ENCODE measurements at places on chromosomes 1 and 21. TPM values are rescaled to one million over a fixed set of nuclear protein-coding genes. Genes with fewer than 3 reads are reported as not detected.

- no peak overlapping the region for H3K4me3 ChIP-seq
- peaks cover 28% of the 10 kb centered on the region for H3K4me1 ChIP-seq
- H3K27ac ChIP-seq: no peak overlapping the region
- H3K27me3 ChIP-seq: peaks cover 13% of the 10 kb centered on the region
- peak; percentile 9 for DNase-seq
Measured at GRCh38 chr1:199303035-199303434, 664.2 kb downstream of the PTPRC start.

- H3K36me3 ChIP-seq: peaks cover 3% of the 10 kb centered on the region
- H3K4me1 ChIP-seq: no peaks in the 10 kb centered on the region
Measured at GRCh38 chr1:119209596-119210295, 69.3 kb upstream of the WARS2 start.

- no peak overlapping the region for H3K4me3 ChIP-seq
- H3K36me3 ChIP-seq: no peaks in the 10 kb centered on the region
Measured at GRCh38 chr1:116268211-116268610, 104.8 kb upstream of the ATP1A1 start.

DNA sequence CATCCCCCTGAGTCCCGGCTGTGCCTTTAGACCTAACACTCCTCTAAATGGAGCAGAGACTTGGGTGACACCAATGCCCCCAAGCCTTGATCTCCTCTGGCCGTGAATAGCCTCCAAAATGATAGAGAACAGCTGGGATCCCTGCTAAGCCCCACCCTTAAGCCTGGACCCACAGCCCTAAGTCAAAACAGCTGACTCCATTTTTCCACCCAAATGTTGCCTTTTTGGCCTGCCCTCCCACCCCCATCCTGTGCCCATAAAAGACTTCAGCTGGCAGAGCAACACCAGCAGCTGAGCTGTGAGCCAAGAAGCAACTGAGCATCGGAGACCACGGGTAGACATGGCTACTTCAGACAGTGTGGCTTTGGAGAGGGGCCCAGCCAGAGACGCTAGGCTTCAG lies 420.8 kb downstream of the NPHP4 start:
- no peak overlapping the region for H3K27ac ChIP-seq
- H3K4me1 ChIP-seq: no peaks in the 10 kb centered on the region
- H3K27me3 ChIP-seq: peaks cover 5% of the 10 kb centered on the region
- H3K36me3 ChIP-seq: no peaks in the 10 kb centered on the region

- no peaks in the 10 kb centered on the region for H3K27me3 ChIP-seq
- H3K36me3 ChIP-seq: peaks cover 20% of the 10 kb centered on the region
- peaks cover 7% of the 10 kb centered on the region for H3K4me1 ChIP-seq
Measured at GRCh38 chr1:243529512-243529911, 273.7 kb downstream of the SDCCAG8 start.

GRCh38 chr1:227357927-227358302 lies 39.6 kb upstream of the CDC42BPA start:
- no peaks in the 10 kb centered on the region for H3K4me1 ChIP-seq
- no peaks in the 10 kb centered on the region for H3K36me3 ChIP-seq
- no peak overlapping the region for H3K27ac ChIP-seq
- DNase-seq: no peak

DNA sequence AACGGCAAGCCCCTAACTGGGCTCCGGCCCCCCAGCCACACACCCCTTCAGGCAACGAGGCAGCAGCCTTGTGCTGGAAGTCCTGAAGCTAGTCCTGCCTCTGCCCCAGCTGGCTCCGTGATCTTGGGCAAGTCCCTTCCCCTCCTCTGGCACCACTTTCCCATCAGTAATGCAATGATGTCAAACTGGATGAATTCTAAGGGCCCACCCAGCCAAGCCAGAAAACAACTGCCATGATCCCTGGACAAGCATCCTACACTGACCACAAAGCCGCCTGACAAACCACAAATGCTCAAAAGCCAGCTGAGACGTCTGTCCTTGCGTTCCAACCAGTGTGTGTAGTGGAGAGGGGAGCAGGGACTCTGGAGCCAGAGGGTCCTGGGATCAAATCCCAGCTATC lies 26.8 kb downstream of the IFFO2 start:
- no peak for DNase-seq
- H3K27ac ChIP-seq: peak overlapping the region; percentile 82
- no peaks in the 10 kb centered on the region for H3K27me3 ChIP-seq
- H3K4me3 ChIP-seq: no peak overlapping the region

- H3K36me3 ChIP-seq: no peaks in the 10 kb centered on the region
- no peak overlapping the region for H3K4me3 ChIP-seq
- no peak overlapping the region for H3K27ac ChIP-seq
- peaks cover 18% of the 10 kb centered on the region for H3K4me1 ChIP-seq
Measured at GRCh38 chr1:39167632-39168209, 36.8 kb upstream of the MACF1 start.

- H3K4me1 ChIP-seq: no peaks in the 10 kb centered on the region
- H3K27me3 ChIP-seq: no peaks in the 10 kb centered on the region
- no peaks in the 10 kb centered on the region for H3K36me3 ChIP-seq
- no peak overlapping the region for H3K27ac ChIP-seq
Measured at GRCh38 chr1:93965888-93966287, 56.7 kb upstream of the GCLM start.

DNA sequence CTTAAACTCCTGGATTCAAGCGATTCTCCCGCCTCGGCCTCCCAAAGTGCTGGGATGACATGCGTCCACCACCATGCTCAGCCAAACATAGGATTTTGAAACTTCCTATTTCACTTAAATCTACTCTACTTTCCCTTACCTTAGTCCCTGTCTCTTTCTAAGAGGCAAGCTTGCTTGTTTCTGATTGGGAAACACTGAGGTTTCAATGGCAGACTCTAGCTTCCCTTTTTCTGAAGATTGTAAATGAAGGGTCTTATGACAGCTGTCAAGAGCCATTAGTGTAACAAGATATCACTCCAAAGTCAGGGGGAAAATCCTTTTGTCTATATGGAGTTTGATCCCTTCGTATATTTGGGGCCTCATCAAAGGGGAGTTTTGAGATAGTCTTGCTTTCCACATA lies 23.5 kb upstream of the LMO4 start:
- DNase-seq: no peak
- H3K4me3 ChIP-seq: no peak overlapping the region
- no peak overlapping the region for H3K27ac ChIP-seq
- no peaks in the 10 kb centered on the region for H3K4me1 ChIP-seq

- peaks cover 3% of the 10 kb centered on the region for H3K27me3 ChIP-seq
- no peaks in the 10 kb centered on the region for H3K4me1 ChIP-seq
Measured at GRCh38 chr1:221200464-221200863, 321.2 kb downstream of the HLX start.

DNA sequence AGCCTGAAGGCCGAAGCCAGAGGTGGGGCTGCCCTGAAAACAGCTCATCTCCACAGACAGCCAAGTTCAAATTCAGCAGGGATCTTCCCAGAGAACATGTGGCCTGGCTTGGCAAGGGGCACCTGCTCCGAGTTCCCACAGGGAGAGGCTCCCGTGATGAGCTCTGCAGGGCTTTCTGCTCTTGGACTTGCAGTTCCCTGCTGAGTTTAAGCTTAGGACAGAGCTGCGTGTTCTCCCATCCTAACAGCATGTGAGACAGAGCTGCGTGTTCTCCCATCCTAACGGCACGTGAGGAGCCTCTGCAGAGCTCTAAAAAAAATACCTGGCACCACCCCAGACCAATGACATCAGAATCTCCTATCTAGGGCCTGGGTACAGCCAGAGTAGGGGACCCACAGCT lies 113.0 kb upstream of the VAMP3 start:
- H3K4me1 ChIP-seq: no peaks in the 10 kb centered on the region
- DNase-seq: no peak
- H3K4me3 ChIP-seq: no peak overlapping the region
- no peak overlapping the region for H3K27ac ChIP-seq
- no peaks in the 10 kb centered on the region for H3K36me3 ChIP-seq

GRCh38 chr21:30329203-30329875 lies 8.2 kb downstream of the KRTAP27-1 start:
- no peaks in the 10 kb centered on the region for H3K36me3 ChIP-seq
- no peak overlapping the region for H3K27ac ChIP-seq
- H3K4me3 ChIP-seq: no peak overlapping the region
- no peak for DNase-seq
- H3K4me1 ChIP-seq: no peaks in the 10 kb centered on the region
- peaks cover 7% of the 10 kb centered on the region for H3K27me3 ChIP-seq

DNA sequence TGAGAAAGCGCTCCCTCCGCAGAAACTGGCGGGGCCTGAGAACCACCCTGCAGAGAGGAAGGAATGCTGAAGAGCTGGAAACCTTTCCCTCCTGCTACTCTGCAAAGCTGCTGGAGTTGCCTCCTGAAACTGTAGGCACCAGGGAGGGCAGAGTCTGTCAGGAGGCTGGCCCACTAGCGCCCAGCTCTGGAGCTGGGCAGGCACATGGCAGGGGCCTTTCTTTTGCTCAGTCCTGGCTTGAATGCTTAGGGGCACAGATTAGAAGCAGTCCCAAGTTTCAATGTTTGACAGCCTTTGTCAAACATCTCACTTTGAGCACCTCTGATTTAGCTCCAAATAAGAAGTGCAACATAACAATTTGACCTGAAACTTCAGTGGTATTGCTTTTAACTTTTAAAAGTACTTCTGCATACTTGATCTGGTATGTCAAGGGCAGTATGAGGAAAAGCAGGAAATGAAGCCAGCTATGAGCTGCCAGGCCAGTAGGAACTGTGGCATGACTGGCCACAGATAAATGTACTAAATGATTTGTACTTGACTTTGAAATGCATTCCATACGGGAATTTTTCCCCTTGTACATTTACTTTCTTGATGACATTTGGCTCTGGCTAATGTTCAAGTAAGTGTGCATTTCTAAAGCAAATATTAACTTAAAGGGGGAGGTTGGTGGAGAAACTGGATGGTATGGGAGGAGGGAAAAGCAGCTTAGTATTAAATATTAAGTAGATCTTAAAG lies 7.2 kb downstream of the C1orf116 start:
- H3K4me1 ChIP-seq: peaks cover 5% of the 10 kb centered on the region
- peaks cover 13% of the 10 kb centered on the region for H3K27me3 ChIP-seq
- DNase-seq: no peak
- H3K36me3 ChIP-seq: no peaks in the 10 kb centered on the region
- H3K27ac ChIP-seq: no peak overlapping the region

DNA sequence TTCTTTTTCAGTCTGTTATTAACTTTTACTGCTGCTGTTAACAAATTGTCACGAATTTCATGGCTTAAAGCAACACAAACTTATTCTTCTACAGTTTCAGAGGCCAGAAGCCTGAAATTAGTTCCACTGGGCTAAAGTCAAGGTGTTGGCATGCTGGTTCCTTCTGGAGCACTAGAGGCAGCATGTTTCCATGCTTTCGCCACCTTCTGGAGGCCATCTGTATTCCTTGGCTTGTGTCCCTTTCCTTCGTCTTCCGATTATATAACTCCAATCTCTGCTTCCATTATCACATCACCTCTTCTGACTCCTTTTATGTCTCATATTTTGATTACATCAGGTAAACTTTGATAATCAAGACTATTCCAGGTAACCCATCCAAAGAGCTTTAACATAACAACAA lies 1742.1 kb downstream of the BRINP3 start:
- H3K27ac ChIP-seq: no peak overlapping the region
- H3K27me3 ChIP-seq: no peaks in the 10 kb centered on the region

GRCh38 chr1:219813294-219813693 lies 115.1 kb downstream of the SLC30A10 start:
- DNase-seq: no peak
- H3K4me1 ChIP-seq: no peaks in the 10 kb centered on the region
- H3K27ac ChIP-seq: no peak overlapping the region
- H3K36me3 ChIP-seq: no peaks in the 10 kb centered on the region

The TCHHL1 gene
- not detected for total RNA-seq

The RLF gene
- 20.1 TPM for total RNA-seq

The CLCA1 gene
- total RNA-seq: not detected

The EPRS1 gene
- 229 TPM for total RNA-seq

The OR2M3 gene
- not detected for total RNA-seq

The UAP1 gene
- 29.7 TPM for total RNA-seq

The TP73 gene
- 0.32 TPM for total RNA-seq

The AGT gene
- not detected for total RNA-seq

The OLIG2 gene
- not detected for total RNA-seq

The HES2 gene
- total RNA-seq: 0.05 TPM

The AUNIP gene
- total RNA-seq: 9.6 TPM
